ENCODE measurements at places on chromosomes 12 and 14. TPM values are rescaled to one million over a fixed set of nuclear protein-coding genes. Genes with fewer than 3 reads are reported as not detected.

The RASAL1 gene
- 6.3 TPM for polyA plus RNA-seq

The GALC gene
- 49.3 TPM for polyA plus RNA-seq

The PTPRR gene
- 0.60 TPM for polyA plus RNA-seq

The IL26 gene
- not detected for polyA plus RNA-seq

The NANOG gene
- 0.35 TPM for polyA plus RNA-seq

DNA sequence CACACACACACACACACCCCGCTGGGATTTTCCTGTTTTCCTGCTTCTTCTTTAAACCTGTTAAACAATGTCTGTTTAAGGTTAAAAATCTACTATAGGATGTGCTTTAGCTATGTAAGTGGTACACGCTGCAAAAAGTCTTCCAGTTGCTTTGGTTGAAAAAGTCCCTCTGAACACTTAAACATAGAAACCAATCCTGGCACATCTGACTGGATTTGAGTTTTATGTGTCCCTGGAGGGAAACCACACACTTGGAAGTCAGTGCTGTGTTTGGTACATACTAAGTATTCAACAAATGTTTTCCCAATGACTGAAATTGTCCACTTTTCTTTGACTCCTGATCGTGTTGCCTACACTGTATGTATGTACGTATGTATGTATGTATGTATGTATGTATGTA is 22.0 kb downstream of the CFL2 start:
- DNase-seq, result no peak

DNA sequence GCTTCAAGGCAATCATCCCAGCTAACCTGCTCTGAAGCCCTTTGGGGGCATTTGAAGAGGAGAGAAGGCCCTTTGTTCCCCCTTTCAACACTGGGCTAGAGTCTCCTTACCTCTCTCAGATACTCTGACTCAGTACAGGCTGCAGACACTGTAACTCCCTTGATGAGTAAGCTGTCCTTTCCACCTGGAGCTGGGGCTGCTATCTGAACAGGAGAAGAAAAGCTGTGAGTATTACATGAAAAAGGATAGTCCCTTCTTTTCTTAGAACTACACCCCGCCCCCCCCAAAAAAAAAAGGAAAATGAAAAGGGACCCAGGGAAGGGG is 186.6 kb upstream of the PLEKHG7 start:
- DNase-seq, result no peak

GRCh38 chr14:69612014-69612782 is 802 bp downstream of the SUSD6 start:
- DNase-seq, result no peak

DNA sequence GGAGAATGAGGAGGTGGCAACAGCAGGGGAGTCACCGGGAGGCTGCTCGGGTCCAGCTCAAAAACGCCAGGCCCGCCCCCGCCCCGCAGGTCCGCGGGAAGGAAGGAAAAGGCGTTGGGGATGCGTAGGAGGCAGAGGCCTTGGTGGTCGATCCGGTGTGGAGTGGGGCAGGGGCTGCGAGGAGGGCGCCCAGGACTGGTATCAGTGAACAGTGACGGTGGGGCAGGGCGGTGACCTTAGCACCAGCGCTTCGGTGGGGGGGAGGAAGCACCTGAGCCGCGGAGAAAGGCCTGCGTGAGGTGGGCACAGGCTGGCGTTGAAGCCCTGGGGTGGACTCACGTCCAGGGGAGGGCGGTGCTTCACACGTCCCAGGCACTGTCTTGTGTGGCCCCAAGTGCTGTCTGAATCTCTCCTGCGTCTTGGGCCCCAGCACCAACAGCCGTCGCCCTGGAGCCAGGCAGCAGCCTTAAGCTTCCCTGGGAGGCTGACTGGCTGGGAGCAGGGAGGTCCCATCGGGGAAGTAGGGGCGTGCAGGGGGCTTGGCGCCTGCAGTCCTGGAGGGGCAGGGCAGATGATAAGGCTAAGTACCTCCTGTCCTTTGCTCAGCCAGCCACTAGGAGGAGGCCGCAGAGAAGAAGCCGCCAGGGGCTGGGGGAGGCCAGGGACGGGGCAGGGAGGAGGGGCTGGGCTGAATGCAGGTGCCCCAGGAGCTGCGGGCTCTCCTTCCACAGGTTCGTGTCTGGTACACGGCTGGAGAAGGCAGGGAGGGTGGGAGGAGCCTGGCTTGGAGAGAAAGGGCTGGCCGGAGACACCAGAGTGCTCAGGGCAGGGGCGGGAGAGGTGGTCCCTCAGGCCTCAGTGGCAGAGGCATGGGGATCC is 26.5 kb downstream of the ZBTB42 start:
- peak; percentile 33 for DNase-seq

DNA sequence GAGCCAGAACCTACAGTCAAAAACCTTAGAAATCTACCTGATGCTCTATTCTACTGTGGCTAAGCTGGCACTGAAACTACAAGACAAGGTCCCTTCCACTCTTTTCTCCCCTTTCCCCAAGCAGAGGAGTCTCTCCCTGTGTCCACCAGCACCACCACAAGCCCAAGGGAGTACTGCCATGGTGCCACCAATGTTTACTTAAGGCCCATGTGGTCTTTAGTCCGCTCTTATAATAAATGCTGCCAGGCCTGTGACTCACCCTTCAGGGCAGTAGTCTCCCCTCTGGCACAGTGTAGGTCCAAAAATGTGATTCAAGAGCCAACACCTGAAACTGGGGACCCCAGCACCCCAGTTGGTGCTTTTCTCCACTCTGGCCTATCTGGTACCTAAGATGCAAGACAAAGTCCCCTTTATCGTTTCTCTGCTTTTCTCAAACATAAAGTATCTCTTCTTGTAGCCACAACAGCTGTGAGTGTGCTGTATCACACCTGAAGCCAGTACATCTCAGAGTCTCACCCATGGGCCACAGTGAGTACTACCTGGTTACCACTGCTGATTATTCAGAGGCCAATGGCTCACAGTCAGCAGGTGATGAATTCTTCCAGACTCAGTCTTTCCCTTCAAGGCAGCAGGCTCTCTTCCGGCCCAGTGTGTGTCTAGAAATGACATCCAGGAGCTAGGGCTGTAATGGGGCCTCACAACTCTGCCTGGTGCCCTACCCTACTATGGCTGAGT is 29.3 kb downstream of the SLC38A2 start:
- DNase-seq, result no peak

DNA sequence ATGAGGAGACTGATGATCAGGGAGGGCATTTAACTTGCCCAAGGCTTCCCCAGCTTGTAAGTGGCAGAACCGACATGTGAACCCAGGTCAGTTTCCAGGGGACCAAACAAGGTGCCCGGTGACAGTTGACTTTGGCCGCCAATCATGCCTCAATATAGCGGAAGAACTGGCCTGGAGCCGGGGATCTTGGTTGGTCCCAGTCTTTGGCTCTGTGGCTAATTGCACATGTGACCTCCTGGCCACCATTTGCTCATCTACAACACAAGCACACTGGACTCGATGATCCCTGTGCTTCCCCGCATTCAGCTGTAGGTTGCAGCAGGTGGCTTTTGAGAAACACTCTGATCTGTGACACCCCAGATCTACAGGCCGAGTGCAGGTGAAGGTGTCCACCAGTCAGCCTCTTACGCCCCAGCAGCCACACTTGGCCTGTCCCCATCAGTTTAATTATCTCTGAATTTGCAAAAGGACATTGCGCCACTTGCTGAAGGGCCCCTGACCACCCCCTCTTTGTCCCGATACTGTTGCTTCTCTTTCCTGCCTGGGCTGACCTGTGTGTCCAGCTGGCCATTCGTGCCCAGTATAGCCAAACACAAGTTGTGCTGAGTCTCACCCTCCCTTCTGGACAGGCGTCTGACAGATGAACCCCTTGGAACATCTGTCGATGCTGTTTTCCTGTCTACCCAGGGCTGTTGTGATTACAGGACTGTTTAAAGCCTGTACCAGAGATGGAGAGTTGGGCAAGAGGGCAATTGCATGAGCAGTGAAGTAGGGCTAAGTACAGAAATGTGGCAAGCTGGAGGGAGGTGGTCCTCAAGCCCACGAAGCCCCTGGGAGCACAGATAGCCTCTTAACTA is 14.1 kb downstream of the ACACB start:
- no peak for DNase-seq

- DNase-seq, result no peak
Observed at GRCh38 chr14:101726295-101726953, 35.1 kb upstream of the PPP2R5C start.

DNA sequence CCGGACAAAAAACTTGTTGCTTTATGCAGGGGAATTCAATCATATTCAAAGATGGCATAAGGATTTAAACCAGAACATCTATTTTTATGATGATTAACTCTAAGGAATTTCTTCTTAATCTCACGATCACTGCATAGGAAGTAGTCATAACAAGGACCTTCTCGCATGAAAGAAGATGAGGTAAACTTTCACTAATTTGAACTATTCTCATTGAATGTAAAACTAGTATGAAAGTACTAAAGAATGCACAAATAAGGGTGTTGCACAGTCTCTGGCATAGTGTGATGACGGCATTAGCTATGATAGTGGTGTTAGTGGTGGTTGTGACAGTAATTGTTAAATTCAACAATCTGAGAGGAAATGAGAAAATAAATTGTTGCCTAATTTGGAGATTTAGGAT is 280.0 kb downstream of the SLC6A15 start:
- DNase-seq, result no peak

- DNase-seq, result no peak
Observed at GRCh38 chr14:76844223-76844622, 18.0 kb downstream of the LRRC74A start.

DNA sequence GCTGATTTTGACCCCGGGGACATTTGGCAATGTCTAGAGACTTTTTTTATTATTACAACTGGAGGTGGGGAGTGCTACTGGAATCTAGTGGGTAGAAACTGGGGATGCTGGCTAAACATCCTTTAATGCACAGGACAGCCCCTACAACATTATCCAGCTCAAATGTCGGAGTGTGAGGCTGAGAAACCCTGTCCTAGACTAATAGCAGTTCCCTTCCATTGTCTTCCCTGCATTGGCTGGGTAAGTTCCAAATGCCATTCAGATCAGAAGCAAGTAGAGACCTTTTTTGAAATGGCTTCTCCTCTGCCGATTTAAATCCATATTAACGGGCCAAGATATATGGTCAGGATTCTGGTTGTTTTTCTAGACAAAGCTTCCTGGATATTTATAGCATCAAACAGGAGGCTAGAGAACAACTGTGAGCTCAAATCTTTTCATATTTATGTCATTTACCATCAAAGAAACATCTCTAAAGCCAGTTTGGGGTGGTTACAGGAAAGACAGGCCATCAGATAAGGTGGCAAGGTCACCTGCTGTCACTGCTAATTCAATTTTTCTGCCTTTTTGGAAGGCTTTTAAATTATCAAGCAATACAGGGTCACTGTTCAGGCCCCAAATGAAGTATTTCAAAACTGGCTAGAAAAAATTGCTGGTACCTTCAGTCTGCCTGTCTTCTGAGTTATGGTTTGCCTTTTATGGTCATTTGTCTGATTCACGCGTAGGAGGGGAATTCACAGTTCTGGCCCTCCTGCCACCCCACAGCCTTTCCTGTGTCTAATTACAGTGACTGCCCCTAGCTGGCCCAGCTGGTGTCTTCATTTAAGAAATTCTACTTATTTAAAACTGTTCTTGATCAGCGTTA is 20.1 kb upstream of the AKAP5 start:
- DNase-seq, result peak; percentile 67

DNA sequence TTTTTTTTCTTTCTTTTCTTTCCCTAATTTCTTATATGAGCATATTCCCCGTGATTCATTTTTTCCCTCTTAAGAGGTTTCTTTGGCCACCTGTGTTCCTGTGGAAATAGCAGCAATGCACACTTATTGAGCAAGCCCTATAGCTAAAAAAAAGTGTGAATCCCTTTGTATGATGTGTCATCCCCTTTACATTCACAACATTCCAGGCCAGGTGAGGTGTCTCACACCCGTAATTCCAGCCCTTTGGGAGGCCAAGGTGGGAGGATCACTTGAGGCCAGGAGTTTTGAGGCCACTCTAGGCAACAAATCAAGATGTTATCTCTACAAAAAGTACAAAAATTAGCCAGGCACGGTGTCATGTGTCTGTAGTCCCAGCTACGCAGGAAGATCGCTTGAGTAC is 700.4 kb upstream of the TBX3 start:
- DNase-seq, result no peak

DNA sequence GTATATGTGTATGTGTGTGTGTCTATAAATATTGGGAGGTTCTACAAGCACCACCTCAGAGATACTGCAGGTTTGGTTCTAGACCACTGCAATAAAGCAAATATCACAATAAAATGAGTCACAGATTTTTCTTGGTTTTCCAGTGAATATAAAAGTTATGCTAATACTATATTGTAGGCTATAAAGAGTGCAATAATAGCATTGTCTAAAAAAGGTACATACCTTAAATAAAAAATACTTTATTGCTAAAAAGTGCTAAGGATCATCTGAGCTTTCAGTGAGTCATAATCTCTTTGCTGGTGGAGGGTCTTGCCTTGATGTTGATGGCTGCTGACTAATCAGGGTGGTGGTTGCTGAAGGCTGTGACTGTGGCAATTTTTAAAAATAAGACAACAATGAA is 111.1 kb downstream of the VEZT start:
- DNase-seq, result no peak

- no peak for DNase-seq
Observed at GRCh38 chr14:97120611-97121031, 323.4 kb downstream of the VRK1 start.

DNA sequence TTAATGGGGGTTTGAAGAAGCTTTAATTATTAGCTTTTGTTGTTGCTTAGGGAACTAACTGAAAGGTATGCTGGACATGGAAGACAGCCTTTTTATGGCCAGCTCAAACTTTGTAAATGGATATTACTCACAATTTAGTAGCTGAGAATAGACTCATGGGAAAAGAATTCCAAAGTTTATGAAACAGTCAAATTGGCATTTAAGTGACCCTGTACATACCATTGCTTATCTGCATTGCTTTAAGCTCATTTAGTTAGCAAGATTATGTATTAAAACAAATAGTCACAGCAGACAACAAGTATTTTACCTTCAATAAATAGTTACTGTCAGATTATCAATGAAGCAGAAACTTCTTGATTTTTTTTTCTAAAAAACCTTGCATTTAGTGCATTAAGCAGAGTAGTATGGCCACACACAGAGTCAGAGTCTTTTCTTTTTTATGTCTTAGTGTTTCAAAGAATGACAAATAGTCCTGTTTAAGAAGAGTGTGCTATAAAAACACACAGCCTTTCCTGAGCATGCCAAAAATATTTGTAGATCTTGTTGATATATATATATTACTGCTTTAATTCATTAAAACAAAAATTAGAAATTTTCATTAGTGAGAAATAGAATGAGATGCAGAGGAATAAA is 102.2 kb downstream of the TTC6 start:
- DNase-seq, result no peak

GRCh38 chr12:21638054-21638891 is 19.4 kb downstream of the LDHB start:
- no peak for DNase-seq

GRCh38 chr12:57496822-57497221 is 9.0 kb downstream of the MARS1 start:
- DNase-seq, result no peak

GRCh38 chr14:90968025-90968424 is 92.4 kb downstream of the RPS6KA5 start:
- DNase-seq, result no peak

GRCh38 chr12:47997321-47997720 is 7.0 kb downstream of the COL2A1 start:
- DNase-seq, result no peak

DNA sequence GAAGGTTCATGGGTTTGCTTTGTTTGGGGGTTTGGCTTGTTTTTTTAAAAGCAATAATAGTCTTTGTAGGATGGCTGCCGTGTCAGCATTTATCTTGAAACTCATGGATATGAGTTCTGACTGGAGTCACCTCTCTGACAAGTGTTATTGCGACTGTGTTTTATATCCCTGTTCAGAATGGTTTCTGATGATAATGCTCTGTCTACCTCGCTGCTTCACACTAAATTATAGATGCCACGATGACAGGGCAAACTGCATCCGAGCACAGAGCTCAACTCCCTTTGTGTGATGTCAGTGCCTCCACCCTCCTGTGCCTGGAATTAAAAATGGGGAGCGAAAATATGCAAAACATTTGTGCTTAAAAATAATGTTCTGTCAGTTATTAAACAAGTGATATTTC is 250.8 kb downstream of the EGLN3 start:
- DNase-seq, result no peak

Measured in left kidney (tissue), 8 donors.